ENCODE measurements at places on chromosomes 12 and 14. TPM values are rescaled to one million over a fixed set of nuclear protein-coding genes. Genes with fewer than 3 reads are reported as not detected.

GRCh38 chr14:89542786-89543424 lies 125.9 kb upstream of the FOXN3 start:
- H3K27me3 ChIP-seq, result no peaks in the 10 kb centered on the region
- no peak overlapping the region for H3K4me3 ChIP-seq
- no peak overlapping the region for H3K27ac ChIP-seq
- H3K4me1 ChIP-seq, result peaks cover 7% of the 10 kb centered on the region

DNA sequence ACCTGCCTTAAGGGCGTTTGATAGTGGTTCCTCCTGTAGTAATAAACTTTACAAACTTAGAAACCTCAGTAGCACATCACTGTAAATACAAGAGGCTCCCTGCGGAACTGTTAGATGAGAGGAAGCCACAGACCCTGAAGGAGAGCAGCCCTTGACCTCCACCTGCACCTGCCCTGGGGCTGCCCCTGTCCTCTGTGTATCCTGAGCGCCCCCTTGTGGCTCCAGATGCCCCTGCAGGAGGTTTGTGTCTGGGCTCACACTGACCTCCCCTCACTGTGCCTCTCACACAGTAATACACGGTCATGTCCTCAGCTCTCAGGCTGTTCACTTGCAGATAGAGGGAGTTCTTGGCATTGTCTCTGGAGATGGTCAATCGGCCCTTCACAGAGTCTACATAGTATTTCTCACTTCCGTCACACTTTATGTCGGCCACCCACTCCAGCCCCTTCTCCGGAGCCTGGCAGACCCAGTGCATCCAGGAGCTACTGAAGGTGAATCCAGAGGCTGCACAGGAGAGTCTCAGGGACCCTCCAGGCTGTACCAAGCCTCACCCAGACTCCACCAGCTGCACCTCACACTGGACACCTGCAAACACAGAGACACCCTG lies 1059.8 kb downstream of the TMEM121 start:
- peak; percentile 68 for DNase-seq
- no peaks in the 10 kb centered on the region for H3K36me3 ChIP-seq
- peaks cover 19% of the 10 kb centered on the region for H3K27me3 ChIP-seq
- no peak overlapping the region for H3K27ac ChIP-seq
- H3K4me3 ChIP-seq, result no peak overlapping the region

DNA sequence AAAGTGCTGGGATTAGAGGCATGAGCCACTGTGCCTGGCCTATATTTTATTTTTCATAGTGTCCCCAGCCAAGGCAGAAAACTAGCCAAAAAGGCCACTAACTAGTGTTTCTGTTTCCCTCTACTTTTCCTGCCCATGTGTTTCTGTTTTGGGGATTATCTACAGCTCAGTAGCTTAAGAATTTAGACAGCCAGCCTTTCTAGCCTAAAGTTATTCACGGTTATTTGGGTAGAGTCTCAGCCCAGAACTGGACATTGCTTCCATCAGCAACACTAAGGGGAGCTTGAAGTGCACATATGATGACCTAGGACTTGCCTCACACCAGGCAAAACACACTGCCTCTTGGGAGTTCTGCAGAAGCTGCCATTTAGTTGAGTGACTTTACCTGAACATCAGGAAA lies 17.9 kb downstream of the PROX2 start:
- H3K36me3 ChIP-seq, result peaks cover 5% of the 10 kb centered on the region
- H3K4me3 ChIP-seq, result no peak overlapping the region
- no peak for DNase-seq
- H3K27ac ChIP-seq, result no peak overlapping the region
- H3K27me3 ChIP-seq, result no peaks in the 10 kb centered on the region
- peaks cover 11% of the 10 kb centered on the region for H3K4me1 ChIP-seq

DNA sequence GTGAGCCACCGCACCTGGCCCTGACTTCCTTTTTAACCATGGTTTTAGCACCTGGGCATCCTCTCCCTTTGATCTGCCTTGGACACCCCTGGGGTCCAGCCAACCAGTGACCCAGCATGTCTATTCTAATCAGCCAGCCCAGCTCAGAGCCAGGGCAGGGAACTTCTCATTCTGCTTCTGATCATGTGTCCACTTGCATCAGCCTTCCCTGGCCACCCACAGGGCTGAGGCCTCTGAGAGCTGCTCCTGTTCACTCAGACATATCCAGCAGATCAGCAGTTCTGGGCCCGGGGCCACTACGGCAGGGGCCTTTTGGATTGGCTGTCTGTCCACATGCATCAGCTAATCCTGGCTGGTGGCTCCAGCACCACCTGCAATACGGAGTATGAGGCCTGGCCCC lies 117.9 kb upstream of the MAP1LC3B2 start:
- no peak for DNase-seq
- no peak overlapping the region for H3K4me3 ChIP-seq
- no peaks in the 10 kb centered on the region for H3K36me3 ChIP-seq

GRCh38 chr12:72295744-72296143 lies 23.6 kb downstream of the TRHDE start:
- no peak for DNase-seq
- no peaks in the 10 kb centered on the region for H3K27me3 ChIP-seq
- H3K4me3 ChIP-seq, result no peak overlapping the region

GRCh38 chr12:76142305-76142704 lies 57.8 kb upstream of the NAP1L1 start:
- H3K4me3 ChIP-seq, result no peak overlapping the region
- no peak for DNase-seq
- H3K27me3 ChIP-seq, result no peaks in the 10 kb centered on the region
- peaks cover 12% of the 10 kb centered on the region for H3K4me1 ChIP-seq

GRCh38 chr14:75559451-75560222 lies 18.8 kb upstream of the FLVCR2 start:
- H3K4me1 ChIP-seq, result peaks cover 9% of the 10 kb centered on the region
- H3K27me3 ChIP-seq, result no peaks in the 10 kb centered on the region

DNA sequence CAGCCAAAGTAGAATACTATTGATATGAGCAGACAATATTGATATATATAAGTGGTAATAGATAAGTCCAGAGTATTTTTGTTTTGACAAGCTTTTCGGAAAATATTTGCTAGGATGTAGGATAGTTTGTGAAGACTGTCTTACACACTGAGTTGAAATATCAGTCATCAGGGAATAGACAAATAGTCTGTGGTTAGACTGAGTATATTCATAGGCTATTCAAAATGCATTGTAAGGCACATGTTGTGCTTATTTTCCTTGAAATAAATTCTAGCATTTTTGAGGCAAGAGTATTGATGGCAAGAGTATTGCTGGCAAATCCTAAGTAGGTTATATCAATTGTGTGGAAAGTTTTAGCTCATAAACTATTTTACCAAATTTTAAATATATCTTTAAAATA lies 201.1 kb downstream of the LRIG3 start:
- no peaks in the 10 kb centered on the region for H3K36me3 ChIP-seq
- no peaks in the 10 kb centered on the region for H3K27me3 ChIP-seq
- DNase-seq, result no peak

GRCh38 chr12:118420673-118421072 lies 44.3 kb downstream of the SUDS3 start:
- H3K4me3 ChIP-seq, result no peak overlapping the region
- H3K36me3 ChIP-seq, result peaks cover 11% of the 10 kb centered on the region
- H3K4me1 ChIP-seq, result no peaks in the 10 kb centered on the region
- H3K27ac ChIP-seq, result no peak overlapping the region
- no peaks in the 10 kb centered on the region for H3K27me3 ChIP-seq
- no peak for DNase-seq

GRCh38 chr14:74531467-74531866 lies 37.9 kb downstream of the ISCA2 start:
- H3K27me3 ChIP-seq, result peaks cover 16% of the 10 kb centered on the region
- no peaks in the 10 kb centered on the region for H3K36me3 ChIP-seq
- H3K4me1 ChIP-seq, result no peaks in the 10 kb centered on the region
- no peak overlapping the region for H3K4me3 ChIP-seq

DNA sequence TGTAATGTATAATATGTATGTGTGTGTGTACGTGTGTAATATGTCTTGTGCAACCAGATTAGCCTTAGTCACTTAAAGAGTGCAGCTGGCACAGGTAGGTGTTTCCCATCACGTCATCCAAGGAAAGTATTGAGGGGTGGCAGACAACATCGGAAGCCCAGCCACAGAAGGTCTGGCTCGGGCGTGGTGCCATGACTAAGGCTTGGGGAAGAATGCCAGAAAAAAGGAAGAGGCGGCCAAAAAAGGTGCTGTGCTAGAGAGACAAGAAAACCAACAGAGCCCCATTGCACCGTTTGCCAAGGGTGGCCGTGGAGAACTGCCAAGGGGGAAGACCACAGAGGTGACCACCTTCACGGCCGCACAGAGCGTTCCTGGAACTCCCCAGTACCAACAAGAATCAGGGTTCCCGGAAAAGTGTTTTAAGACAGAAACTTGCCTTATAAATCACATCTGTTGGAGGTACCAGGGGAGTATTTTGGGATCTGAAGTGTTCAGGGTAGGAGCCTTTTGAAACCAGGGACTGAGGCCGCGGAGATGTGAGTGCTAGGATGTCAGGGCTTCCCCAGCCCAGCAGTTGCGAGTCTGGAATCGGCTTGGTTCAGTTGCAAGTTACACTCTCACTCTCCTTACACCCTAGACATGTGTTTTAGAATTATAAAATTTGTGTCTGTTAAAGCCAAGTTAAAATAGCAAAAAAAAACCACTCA lies 131.2 kb upstream of the DYRK2 start:
- no peaks in the 10 kb centered on the region for H3K36me3 ChIP-seq
- peak overlapping the region; percentile 20 for H3K27ac ChIP-seq
- peaks cover 30% of the 10 kb centered on the region for H3K4me1 ChIP-seq

- DNase-seq, result no peak
- H3K4me3 ChIP-seq, result no peak overlapping the region
- H3K4me1 ChIP-seq, result no peaks in the 10 kb centered on the region
- H3K36me3 ChIP-seq, result no peaks in the 10 kb centered on the region
- H3K27me3 ChIP-seq, result peaks cover 17% of the 10 kb centered on the region
Observed at GRCh38 chr12:112682586-112682985, 109.0 kb upstream of the RPH3A start.

DNA sequence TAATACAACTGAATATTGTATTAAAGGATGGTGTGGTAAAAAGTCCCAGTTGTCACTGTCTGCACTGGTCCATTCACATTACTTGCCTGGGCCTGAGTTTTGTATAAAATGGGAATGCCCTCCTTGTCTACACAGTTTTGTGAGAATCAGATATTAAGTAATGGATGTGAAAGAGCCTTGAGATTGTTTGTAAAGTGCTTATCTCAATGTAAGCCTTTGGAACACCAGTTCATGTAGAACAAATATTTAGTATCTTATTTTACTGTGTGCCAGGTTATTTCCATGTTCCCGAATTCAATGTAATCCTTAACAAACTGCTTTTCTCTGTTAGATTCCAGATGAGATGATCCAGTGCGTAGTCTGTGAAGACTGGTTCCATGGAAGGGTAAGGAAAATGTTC lies 7.5 kb downstream of the UBR7 start:
- no peak overlapping the region for H3K4me3 ChIP-seq
- no peak overlapping the region for H3K27ac ChIP-seq
- peaks cover 32% of the 10 kb centered on the region for H3K36me3 ChIP-seq
- no peak for DNase-seq
- H3K4me1 ChIP-seq, result peaks cover 2% of the 10 kb centered on the region
- no peaks in the 10 kb centered on the region for H3K27me3 ChIP-seq

DNA sequence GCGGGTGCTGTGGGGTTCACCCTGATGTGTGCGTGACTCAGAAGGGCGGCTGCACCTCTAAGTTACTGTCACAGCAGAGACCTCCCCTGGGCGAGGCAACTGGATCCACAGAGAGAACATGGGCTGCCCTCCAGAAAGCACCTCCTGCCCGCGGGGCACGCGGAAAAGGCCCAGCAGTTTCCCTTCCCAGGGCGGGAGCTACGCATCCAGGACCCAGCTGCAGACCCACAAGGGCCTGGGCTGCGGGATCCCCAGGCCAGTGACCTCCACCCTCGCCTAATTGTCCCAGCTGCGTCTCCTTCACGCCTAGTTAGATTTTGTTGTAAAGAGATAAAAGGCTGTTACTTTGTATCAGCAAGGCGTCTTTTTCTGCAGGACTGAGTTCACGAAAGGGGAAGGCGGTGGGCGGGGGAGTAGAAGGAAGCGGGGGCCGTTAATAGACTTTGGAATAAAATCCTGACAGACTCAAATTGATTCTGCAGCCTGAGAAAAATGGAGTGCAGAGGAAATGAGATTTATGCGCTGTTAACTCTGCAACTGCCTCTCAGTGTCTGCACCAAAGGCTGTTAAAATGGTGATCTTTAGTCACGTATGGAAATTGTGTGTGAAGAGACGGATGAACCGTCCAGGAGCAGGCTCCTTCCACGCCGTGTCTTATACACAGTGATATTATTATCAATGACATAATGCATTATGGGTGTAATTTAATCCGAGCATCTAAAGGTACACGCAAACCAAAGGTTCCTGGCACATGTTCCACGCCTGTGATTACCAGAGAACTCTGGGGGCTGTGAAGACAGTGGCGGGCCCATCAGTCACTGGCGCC lies 65.9 kb upstream of the FBRSL1 start:
- H3K27me3 ChIP-seq, result peaks cover 8% of the 10 kb centered on the region
- H3K27ac ChIP-seq, result no peak overlapping the region

DNA sequence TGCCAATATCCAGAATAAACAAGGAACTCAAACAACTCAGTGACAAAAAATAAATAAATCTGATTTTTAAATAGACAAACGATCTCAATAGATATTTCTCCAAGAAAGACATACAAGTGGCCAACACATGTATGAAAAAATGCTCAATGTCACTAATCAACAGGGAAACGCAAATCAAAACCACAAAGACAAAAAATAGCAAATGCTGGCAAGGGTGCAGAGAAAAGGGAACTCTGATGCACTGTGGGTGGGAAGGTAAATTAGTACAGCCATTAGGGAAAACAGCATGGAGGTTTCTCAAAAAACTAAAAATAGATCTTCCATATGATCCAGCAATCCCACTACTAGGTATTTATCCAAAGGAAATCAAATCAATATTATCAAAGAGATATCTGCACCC lies 3.5 kb upstream of the EIF5 start:
- H3K4me1 ChIP-seq, result peaks cover 16% of the 10 kb centered on the region
- no peaks in the 10 kb centered on the region for H3K36me3 ChIP-seq
- no peak overlapping the region for H3K27ac ChIP-seq
- H3K4me3 ChIP-seq, result no peak overlapping the region

DNA sequence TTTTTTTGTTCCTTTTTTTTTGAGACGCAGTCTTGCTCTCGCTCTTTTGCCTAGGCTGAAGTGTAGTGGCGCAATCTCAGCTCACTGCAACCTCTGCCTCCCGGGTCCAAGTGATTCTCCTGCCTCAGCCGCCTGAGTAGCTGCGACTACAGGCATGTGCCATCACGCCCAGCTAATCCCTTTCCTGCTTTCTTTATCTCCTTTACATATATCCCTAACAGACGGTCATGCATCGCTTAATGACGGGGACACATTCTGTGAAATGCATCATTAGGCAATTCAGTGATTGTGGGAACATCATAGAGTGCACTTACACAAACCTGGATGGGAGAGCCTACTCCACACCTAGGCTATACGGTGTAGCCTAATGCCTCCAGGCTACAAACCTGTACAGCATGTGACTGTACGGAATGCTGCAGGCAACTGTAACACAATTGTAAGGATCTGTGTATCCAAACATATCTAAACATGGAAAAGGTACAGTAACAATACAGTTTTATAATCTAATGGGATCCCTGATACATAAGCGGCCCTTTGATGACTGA lies 32.8 kb downstream of the NOS1 start:
- H3K4me1 ChIP-seq, result no peaks in the 10 kb centered on the region
- no peak overlapping the region for H3K4me3 ChIP-seq
- H3K27ac ChIP-seq, result no peak overlapping the region
- H3K27me3 ChIP-seq, result peaks cover 3% of the 10 kb centered on the region
- no peaks in the 10 kb centered on the region for H3K36me3 ChIP-seq

Gene TAS2R8
- not detected for total RNA-seq

Gene C1R
- 2.5 TPM for total RNA-seq

Gene CMKLR1
- 0.85 TPM for total RNA-seq

Gene CNPY2
- total RNA-seq, result 91.7 TPM

Gene AICDA
- not detected for total RNA-seq

Gene PRPH
- not detected for total RNA-seq

Gene CCND2
- 148 TPM for total RNA-seq

Gene SPX
- total RNA-seq, result 0.30 TPM
